ENCODE measurements at places on chromosomes 6 and 20. TPM values are rescaled to one million over a fixed set of nuclear protein-coding genes. Genes with fewer than 3 reads are reported as not detected.

Gene DNMT3B
- 2.4 TPM for polyA plus RNA-seq

DNA sequence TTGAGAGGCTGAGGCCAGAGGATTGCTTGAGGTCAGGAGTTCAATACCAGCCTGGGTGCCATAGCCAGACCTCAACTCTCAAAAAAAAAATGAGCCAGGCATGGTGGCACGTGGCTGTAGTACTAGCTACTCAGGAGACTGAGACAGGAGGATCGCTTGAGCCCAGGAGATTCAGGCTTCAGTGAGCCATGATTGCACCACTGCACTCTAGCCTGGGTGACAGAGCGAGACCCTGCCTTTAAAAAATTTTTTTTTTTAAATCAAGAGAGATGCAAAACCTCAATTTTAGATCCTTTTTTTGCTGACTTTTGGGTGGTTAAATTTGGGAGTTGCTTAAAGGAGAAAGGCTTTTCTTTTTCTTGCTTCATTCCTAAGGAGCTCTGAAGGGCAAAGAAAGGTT is 70.9 kb downstream of the DHX35 start:
- no peak for DNase-seq

Gene SSTR4
- polyA plus RNA-seq, result not detected

Gene PAX1
- polyA plus RNA-seq, result not detected

- DNase-seq, result peak; percentile 39
Measured at GRCh38 chr6:89311853-89312531, 3.1 kb downstream of the GABRR2 start.

DNA sequence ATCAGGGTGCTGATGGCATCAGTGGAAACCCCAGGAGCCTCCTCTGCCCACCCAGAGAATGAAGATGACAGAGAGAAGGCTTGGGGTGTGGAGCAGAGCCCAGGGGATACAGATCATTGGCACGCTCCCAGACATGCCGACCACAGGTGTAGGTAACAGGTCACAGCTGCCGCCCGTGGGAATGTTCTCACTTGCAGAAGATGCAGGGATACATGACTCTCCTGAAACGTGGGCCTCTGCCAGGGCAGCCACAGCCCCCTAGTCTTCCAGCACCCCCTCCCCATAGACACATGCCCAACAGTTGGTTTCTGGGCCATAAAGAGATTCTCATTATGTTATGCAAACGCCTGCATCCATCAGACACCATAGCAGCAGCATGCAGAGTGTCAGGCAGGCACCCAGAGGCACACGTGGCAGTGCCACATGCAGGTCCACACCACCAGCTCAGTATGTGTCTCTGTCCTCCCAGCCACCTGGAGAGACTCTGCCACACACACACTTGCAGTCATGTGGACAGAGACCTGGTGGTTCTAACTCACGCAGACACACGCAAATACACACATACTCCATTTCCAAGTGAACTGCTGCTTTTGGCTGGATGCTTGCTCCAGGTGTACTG is 45.5 kb downstream of the LRFN2 start:
- no peak for DNase-seq

Gene CPXM1
- polyA plus RNA-seq, result 28.6 TPM

Gene TRIM39
- polyA plus RNA-seq, result 10.9 TPM

Gene PCSK2
- 2.8 TPM for polyA plus RNA-seq

Gene GPSM3
- polyA plus RNA-seq, result 14.3 TPM

GRCh38 chr20:16283978-16284377 is 289.3 kb downstream of the KIF16B start:
- peak; percentile 49 for DNase-seq

DNA sequence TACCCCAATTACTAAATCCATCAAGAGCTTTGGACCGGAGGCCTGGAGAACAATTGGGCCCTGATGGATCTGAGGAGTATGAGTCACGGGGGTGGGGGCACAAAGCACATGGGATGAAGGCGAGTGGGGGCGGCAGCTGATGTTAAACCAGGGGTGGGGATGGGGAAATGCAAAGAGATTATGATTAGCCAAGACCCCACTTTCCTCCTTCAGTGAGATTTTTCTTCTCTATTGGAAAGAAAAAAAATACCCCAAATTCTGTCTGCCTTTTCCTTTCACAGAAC is 57.9 kb downstream of the ARHGAP40 start:
- DNase-seq, result no peak

GRCh38 chr6:8657522-8657921 is 222.2 kb upstream of the SLC35B3 start:
- no peak for DNase-seq

DNA sequence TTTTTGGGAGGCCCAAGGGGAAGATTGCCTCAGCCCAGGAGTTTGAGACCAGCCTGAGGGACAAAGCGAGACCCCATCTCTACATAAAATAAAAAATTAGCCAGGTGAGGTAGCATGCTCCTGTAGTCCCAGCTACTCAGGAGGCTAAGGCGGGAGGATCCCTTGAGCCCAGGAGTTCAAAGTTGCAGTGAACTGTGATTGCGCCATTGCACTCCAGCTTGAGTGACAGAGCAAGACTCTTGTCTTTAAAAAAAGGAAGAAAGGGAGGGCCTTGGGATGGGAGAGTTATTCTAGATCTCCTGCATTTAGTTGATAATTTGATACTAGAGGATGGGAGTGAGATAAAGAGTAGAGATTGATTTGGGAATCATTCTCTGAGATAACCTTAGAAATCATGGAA is 68.1 kb downstream of the ITCH start:
- no peak for DNase-seq

DNA sequence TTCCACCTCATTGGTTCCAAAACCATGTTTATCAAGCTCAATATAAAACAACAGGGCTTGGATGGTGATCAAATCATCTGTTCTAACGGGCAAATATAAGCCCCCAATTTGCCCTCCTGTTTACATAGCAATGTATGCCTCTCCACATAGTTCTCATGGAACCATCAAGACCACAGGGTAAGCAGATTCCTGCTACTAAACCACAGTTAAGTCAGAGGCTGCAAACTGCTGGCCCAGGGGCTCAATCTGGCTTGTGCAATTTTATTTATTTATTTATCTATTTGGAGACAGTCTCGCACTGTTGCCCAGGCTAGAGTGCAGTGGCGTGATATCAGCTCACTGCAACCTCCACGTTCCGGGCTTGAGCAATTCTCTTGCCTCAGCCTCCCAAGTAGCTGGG is 18.9 kb upstream of the MTHFD1L start:
- no peak for DNase-seq

GRCh38 chr6:53593001-53593488 is 48.1 kb upstream of the GCLC start:
- DNase-seq, result no peak
